ENCODE measurements at places on chromosomes 13 and 19.
A peak's percentile ranks its signal among the peaks of the same experiment; 100 is the strongest.

GRCh38 chr13:50080203-50080910, 65.1 kb downstream of the KCNRG start:
- DNase-seq, result peak; percentile 64

GRCh38 chr19:13888281-13888680, 11.3 kb downstream of the NANOS3 start:
- peak; percentile 25 for DNase-seq

- peak; percentile 98 for DNase-seq
Observed at GRCh38 chr19:49676136-49676783, 811 bp upstream of the PRMT1 start.

DNA sequence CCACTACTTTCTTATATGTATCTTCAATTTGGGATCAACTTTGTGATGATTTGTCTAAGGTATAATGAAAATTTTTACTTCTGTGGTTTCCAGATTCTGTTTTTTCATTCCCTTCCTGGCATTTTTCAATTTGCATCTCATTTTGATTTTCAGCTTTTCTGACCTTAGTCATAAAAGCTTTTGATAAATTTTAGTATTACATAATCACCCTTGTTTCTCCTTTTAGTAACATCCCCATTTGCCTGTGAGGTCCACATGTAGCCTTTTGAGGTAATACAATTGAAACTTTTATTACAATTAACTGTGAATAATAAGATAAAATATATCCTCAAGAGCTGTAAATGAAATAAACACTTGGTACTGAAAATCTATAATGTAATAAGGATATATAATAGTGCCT, 31.2 kb downstream of the LACC1 start:
- no peak for DNase-seq

- DNase-seq, result no peak
Observed at GRCh38 chr19:8526345-8527091, 12.6 kb upstream of the ZNF414 start.

DNA sequence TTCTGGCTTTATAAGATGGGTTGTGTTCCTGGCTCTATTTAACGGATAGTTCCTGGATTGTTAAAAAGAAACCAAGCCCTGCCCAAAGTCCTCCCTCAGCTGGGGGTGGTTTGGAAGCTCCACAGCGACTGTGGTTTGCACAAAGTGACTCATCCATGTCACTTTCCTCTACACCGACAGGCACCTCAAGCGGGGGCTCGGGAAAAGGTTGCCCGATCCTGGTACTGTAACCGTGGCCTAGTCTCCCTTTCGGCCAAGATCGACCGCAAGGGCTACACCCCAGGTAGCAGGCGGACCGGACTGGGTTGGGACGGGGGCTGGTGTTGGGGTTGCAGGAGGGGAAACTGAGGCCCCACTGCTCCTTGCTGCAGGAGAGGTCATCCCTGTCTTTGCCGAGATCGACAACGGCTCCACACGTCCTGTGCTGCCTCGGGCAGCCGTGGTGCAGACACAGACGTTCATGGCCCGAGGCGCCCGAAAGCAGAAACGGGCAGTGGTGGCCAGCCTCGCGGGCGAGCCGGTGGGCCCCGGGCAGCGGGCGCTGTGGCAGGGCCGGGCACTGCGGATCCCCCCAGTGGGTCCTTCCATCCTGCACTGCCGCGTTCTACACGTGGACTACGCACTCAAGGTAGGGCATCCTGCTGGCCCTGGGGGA, 1.6 kb downstream of the ARRDC2 start:
- DNase-seq, result no peak

Measured in NCI-H1694 treated with DMSO at 0.1 percent for 48 hours (cell line).